ENCODE measurements at places on chromosomes 3 and 15. TPM values are rescaled to one million over a fixed set of nuclear protein-coding genes. Genes with fewer than 3 reads are reported as not detected.

LDHAL6B gene
- not detected for total RNA-seq

- H3K27me3 ChIP-seq, result no peaks in the 10 kb centered on the region
- H3K4me1 ChIP-seq, result no peaks in the 10 kb centered on the region
- DNase-seq, result no peak
- H3K4me3 ChIP-seq, result no peak overlapping the region
Measured at GRCh38 chr15:68218331-68218730, 11.2 kb downstream of the CLN6 start.

LRIG1 gene
- total RNA-seq, result 51.1 TPM

DNA sequence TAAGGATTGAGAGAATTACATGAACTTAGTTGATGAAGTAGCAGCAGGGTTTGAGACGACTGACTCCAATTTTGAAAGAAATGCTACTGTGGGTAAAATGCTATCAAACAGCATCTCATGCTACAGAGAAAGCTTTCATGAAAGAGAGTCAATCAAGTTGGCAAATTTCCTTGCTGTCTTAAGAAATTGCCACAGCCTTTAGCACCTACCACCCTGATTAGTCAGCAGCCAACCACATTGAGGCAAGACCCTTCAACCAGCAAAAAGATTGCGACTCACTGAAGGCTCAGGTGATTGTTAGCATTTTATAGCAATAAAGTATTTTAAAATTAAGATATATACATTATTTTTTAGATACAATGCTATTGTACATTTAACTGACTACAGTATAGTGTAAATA is 80.9 kb downstream of the RAP2B start:
- H3K4me3 ChIP-seq, result no peak overlapping the region
- H3K4me1 ChIP-seq, result no peaks in the 10 kb centered on the region
- DNase-seq, result no peak
- H3K27ac ChIP-seq, result no peak overlapping the region
- no peaks in the 10 kb centered on the region for H3K36me3 ChIP-seq
- H3K27me3 ChIP-seq, result no peaks in the 10 kb centered on the region

ACKR4 gene
- not detected for total RNA-seq

RETNLB gene
- not detected for total RNA-seq

CD200 gene
- 6.9 TPM for total RNA-seq

NMNAT3 gene
- total RNA-seq, result 16.0 TPM

DNA sequence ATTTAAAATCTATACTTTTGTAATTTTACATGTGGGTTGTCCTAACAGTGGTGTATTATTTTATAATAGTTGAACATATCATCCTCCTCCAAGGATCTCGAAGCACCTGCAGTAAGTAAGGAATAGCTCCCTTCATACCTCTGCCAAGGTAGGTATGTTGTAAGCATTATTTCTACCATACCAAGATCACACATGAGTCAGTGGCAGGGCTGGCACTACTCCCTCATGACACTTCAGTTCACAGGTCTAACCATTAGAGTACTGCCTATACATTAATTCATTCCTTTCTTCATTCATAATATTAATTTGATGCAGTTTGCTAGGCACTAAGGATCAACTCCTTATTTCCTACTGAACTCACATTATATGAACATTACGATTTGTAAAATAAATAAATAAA is 11.9 kb upstream of the LEKR1 start:
- H3K4me1 ChIP-seq, result peaks cover 32% of the 10 kb centered on the region
- no peaks in the 10 kb centered on the region for H3K36me3 ChIP-seq
- H3K27ac ChIP-seq, result no peak overlapping the region
- no peak for DNase-seq
- H3K27me3 ChIP-seq, result peaks cover 8% of the 10 kb centered on the region

GRCh38 chr15:57866149-57866736 is 159.7 kb downstream of the POLR2M start:
- H3K36me3 ChIP-seq, result no peaks in the 10 kb centered on the region
- H3K4me1 ChIP-seq, result no peaks in the 10 kb centered on the region
- no peak overlapping the region for H3K27ac ChIP-seq
- DNase-seq, result peak; percentile 69
- no peak overlapping the region for H3K4me3 ChIP-seq

DNA sequence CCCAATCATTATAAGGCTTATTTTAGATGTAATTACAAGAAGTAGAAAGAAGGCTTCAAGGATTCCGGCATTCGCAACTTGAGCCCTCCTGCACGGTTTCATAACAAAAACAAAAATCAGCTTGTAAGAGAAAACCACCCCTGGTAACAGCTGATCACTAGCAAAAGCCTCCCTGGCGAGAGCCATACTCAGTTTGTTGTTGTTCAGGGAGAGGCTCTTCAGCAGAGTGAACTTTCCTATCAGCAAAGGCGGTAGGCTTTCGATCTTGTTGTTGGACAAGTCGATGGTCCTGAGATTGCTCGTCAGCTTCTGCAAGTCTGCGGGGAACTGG is 710 bp downstream of the LRRC57 start:
- H3K4me1 ChIP-seq, result peaks cover 3% of the 10 kb centered on the region
- peak overlapping the region; percentile 89 for H3K4me3 ChIP-seq

DNA sequence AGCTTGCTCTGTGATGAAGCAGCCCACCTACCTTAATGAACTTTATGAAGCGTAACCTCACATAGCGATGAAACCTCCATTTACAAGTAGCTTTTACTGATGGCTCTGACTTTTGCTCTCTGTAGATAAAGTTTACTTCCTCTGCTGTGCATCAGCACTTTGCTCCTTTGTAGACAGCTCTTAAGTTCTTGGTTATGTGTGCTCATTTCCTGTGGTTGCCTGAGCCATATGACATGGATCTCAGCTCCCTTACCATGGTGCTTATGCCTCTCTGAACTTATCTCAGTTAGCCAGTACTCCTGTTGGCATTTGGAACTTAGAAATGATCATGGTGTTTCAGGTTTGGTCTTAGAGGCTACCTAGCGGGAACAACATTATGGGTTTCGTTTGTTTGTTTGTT is 7.8 kb downstream of the MFSD1 start:
- no peak overlapping the region for H3K4me3 ChIP-seq
- H3K27me3 ChIP-seq, result no peaks in the 10 kb centered on the region
- H3K4me1 ChIP-seq, result no peaks in the 10 kb centered on the region
- H3K36me3 ChIP-seq, result peaks cover 8% of the 10 kb centered on the region
- no peak for DNase-seq

DNA sequence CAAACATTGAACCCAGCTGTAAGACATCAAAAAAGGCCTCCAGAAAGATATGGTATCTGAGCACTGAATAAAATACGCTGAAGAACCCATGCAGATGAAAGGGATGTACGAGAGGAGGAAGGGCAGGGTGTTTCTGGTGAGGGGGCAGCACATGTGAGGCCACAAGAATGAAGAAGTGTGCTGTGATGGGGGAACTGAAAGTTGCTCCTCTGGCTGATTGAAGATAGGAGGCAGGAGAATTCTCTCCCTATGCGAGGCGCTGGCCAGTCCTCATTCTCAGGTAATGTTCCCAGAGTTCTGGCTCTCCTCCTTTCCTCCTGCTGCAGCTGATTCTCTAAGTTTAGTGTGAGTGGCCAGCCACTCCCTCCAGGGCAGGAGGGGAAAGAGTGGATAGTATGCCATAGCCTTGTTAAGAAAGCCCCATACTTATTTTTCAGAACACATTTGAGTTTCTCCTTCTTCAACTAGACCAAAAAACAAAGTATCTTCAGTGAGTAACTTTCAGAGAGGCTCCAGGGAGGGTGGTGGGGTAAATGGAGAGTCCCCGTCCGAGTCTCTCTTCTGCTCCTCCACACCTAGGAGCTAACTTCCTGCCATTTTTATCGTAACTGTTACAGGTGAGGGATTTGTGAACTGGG is 26.9 kb upstream of the MYO1E start:
- no peak overlapping the region for H3K27ac ChIP-seq
- H3K36me3 ChIP-seq, result no peaks in the 10 kb centered on the region
- no peaks in the 10 kb centered on the region for H3K27me3 ChIP-seq
- H3K4me1 ChIP-seq, result no peaks in the 10 kb centered on the region
- DNase-seq, result no peak

DNA sequence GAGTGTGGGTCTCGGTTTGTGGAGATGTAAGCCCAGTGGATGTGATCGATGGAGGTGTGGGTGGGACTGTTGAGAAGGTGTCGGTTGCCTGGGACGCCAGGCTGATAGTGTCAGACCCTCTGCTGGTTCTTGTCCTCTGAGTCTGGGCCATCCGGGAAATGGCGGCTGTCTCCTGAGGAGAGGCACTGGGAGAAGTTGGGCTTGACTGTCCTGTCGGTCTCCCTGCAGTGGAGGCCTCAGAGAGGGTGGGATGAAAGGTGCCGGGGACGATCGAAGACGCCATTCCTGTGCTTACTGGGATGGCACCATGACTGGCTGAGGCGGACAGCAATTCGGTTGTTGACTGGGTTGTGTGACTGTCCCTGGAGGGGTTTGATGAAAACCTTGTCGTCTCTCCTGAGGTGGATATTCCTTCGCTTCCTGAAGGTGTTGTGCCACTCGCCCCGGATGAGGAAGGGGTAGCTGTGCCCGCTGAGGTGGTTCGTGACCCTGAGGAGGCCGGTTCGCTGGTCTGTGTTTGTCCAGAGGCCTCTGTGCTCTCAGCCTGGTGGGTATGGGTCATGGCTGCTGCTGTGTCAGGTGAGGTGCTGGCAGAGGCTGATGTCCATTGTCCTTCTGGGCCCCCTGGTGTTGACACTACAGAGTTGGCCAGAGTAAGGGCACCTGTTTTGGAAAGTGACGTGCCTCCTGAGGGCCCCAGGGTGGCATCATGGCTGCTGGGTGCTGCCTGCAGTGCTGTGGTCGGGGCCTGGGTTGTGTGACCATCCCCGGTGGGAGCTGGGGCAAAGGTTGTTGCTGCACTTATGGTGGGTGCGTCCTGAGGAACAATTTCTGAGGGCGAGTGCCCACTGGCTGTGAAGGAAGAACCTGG is 22.8 kb downstream of the MUC4 start:
- no peak overlapping the region for H3K4me3 ChIP-seq
- no peaks in the 10 kb centered on the region for H3K27me3 ChIP-seq
- no peaks in the 10 kb centered on the region for H3K36me3 ChIP-seq
- H3K27ac ChIP-seq, result no peak overlapping the region

GRCh38 chr3:117633207-117633606 is 923.6 kb downstream of the TUSC7 start:
- no peaks in the 10 kb centered on the region for H3K27me3 ChIP-seq
- no peak overlapping the region for H3K4me3 ChIP-seq
- H3K4me1 ChIP-seq, result no peaks in the 10 kb centered on the region
- H3K36me3 ChIP-seq, result no peaks in the 10 kb centered on the region

DNA sequence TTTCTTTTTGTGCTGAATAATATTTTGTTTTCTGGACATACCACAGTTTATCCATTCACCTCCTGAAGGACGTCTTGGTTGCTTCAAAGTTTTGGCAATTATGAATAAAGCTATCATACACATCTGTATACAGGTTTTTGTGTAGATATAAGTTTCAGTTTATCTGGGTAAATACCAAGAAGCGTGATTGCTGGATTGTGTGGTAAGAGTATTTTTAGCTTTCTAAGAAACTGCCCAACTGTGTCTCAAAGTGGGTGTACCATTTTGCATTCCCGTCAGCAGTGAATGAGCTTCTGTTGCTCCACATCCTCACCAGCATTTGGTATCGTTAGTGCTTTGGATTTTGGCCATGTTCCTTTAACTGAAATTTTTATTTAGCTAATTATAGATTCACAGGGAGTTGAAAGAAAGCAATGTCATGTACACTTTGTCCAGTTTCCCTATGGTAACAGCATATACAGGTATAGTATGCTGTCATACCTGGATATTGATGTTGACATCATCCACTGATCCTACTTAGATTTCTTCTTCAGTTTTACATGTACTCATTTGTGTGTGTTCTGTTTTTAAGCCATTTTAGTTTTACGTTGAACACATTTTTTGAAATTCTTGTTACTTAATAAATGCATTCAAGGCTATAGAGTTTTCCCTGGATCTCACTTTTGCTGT is 11.9 kb downstream of the ARID3B start:
- H3K4me3 ChIP-seq, result no peak overlapping the region
- peaks cover 10% of the 10 kb centered on the region for H3K36me3 ChIP-seq
- no peaks in the 10 kb centered on the region for H3K27me3 ChIP-seq
- DNase-seq, result no peak
- H3K27ac ChIP-seq, result no peak overlapping the region

DNA sequence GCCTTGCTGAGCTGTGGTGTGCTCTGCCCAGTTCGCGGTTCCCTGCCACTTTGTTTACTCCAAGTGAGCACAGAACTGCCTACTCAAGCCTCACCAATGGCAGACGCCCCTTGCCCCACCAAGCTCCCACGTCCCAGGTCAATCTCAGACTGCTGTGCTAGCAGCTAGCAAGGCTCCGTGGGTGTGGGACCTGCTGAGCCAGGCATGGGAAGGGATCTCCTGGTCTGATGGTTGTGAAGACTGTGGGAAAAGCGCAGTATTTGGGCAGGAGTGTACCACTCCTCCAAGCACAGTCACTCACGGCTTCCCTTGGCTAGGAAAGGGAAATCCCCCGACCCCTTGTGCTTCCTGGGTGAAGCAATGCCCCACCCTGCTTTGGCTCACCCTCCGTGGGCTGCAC is 45.0 kb downstream of the SLC12A6 start:
- no peak overlapping the region for H3K4me3 ChIP-seq
- peaks cover 7% of the 10 kb centered on the region for H3K4me1 ChIP-seq
- DNase-seq, result no peak
- H3K27ac ChIP-seq, result no peak overlapping the region

GRCh38 chr15:28191832-28192231 is 92.7 kb upstream of the OCA2 start:
- H3K27me3 ChIP-seq, result no peaks in the 10 kb centered on the region
- no peak overlapping the region for H3K27ac ChIP-seq
- peak; percentile 85 for DNase-seq

ARHGEF26 gene
- 4.0 TPM for total RNA-seq

GOLGA8H gene
- total RNA-seq, result 1.5 TPM
